ENCODE measurements at places on chromosomes 6 and 20.

- DNase-seq = no peak
Measured at GRCh38 chr20:23145281-23145700, 59.2 kb upstream of the CD93 start.

GRCh38 chr6:45881705-45882467 is 133.8 kb downstream of the CLIC5 start:
- no peak for DNase-seq

GRCh38 chr20:46317685-46318177 is 9.4 kb upstream of the CDH22 start:
- no peak for DNase-seq

GRCh38 chr20:37920270-37920669 is 17.3 kb downstream of the VSTM2L start:
- no peak for DNase-seq

DNA sequence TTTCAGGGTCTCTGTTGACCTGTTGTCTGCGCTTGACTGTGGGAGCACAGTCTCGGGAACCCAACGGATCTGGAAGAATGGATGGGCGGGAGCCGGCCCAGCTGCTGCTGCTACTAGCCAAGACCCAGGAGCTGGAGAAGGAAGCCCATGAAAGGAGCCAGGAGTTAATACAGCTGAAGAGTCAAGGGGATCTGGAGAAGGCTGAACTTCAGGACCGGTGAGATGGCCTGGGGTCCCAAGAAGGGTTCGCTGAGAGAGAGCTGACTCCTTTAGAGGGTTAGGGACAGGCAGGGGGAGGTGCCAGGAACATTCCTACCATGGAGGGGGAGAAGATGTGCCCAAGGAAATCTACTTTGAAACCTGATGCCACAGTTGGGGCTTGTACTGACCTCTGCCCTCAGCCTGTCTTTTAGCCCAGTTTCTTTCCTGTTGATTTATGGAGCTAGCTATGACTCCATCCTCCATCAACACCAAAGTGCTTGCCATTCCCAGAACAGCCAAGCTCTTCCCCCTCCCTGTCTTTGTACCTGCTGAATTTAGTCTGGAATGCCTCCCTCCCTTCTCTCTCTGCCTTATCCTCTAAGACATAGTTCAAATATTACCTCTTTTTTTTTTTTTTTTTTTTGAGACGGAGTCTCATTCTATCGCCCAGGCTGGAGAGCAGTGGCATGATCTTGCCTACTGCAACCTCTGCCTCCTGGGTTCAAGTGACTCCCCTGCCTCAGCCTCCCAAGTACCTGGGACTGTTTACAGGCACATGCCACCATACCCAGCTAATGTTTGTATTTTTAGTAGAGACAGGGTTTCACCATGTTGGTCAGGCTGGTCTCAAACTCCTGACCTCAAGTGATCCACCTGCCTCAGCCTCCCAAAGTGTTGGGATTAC is 12.2 kb downstream of the CEP250 start:
- DNase-seq = no peak

- DNase-seq = peak; percentile 54
Measured at GRCh38 chr6:16206595-16207037, 31.8 kb upstream of the GMPR start.

GRCh38 chr20:23937303-23938117 is 51.1 kb downstream of the GGTLC1 start:
- DNase-seq = peak; percentile 69

DNA sequence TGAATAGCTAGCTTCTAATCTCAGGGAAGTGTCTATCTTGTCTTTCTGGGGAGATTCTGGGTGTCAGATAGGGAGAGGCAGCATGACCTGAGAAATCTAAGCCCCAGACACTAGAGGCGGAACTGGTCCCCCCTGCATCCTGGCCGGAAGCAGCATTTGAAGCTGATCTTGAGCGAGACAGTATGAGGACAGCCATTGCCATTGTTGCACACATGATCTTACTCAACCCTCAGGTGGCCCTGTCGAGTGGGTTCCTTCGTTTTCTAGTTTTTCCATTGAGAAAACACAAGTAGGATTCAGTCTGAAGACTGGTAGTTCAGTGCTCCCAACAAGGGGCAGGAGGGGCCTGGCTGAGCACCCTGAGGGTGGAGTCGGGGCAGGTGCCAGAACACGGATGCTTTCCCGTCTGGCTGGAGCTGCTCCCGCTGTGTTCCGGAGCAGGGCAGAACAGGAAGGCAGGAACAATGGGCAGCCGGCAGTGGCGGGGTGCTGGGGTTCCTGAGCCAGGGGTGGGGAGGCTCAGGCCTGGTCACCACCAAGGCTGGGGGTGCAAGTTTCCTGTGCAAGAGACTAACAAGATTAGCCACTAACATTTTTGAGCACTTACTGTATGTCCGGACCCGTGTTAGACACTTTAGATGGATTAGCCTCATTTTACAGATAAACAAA is 7.9 kb upstream of the SDCBP2 start:
- DNase-seq = no peak

- DNase-seq = no peak
Measured at GRCh38 chr6:85565736-85566135, 27.9 kb downstream of the SNX14 start.

DNA sequence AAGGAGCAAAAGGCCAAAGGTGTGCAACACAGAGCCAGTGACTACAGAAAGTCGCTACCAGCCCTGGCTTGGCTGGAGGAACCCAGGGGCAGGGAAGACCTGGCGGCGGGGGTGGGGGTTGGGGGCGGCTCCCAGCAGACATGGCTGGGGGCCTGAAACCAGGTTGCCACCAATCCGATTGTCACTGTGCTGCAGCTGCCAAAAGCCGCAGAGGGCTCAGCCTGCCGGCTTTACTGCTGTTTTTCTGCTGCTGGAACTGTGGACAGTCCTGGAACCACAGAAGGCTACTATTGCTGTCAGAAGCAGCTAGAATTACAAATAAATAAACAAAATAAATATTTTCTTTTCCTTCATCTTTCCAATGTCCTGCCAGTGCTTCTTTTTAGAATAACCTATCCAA is 25.7 kb upstream of the OGFRL1 start:
- no peak for DNase-seq

GRCh38 chr6:154402081-154402780 is 45.6 kb upstream of the IPCEF1 start:
- DNase-seq = no peak

- peak; percentile 21 for DNase-seq
Measured at GRCh38 chr6:7727086-7727945, 1.4 kb downstream of the BMP6 start.

DNA sequence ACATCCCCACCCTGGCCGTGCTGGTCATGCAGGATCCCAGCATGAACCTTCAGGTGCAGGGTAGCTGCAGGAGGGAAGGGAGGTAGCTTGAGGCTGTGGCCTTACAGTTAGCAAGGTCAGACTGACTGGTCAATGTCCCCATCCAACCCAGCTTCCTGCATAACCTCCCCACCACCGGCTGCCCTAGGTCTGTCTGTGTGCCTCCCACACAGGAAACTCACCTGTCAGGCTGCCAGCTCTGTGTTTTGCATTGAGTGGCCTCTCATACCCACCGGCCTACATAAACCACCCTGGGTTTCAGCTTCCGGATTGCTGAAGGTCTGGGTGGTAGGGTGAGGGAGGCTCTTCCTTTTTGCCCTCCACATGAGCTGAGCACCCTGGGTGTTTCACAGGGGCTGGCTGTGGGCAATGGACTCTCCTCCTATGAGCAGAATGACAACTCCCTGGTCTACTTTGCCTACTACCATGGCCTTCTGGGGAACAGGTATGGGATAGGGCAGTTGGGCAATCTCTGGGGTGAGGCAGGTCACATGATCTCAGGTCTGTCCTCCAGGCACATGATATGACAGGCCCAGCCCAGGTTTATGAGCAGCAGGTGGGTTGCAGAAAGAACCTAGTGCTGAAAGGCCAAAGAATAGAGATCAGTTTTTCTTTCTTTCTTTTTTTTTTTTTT is 1.8 kb downstream of the CTSA start:
- DNase-seq = peak; percentile 69

- DNase-seq = no peak
Measured at GRCh38 chr20:21303872-21304586, 898 bp downstream of the XRN2 start.

DNA sequence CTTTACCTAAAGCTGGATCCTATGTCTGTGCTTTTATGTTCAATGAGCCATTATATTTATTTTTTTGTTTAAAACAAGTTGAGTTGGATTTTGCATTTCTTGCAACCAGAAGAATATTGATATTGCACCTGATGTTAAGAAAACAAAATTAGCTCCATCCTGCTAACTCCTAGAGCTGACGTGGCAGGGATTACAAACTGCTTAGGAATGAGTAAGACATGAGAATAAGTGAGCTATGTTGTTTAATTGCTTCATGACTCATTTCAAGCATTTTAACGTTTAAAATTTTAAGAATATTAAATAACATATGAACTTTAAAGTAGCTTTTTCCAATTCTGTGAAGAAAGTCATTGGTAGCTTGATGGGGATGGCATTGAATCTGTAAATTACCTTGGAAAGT is 663.5 kb downstream of the EPM2A start:
- no peak for DNase-seq

DNA sequence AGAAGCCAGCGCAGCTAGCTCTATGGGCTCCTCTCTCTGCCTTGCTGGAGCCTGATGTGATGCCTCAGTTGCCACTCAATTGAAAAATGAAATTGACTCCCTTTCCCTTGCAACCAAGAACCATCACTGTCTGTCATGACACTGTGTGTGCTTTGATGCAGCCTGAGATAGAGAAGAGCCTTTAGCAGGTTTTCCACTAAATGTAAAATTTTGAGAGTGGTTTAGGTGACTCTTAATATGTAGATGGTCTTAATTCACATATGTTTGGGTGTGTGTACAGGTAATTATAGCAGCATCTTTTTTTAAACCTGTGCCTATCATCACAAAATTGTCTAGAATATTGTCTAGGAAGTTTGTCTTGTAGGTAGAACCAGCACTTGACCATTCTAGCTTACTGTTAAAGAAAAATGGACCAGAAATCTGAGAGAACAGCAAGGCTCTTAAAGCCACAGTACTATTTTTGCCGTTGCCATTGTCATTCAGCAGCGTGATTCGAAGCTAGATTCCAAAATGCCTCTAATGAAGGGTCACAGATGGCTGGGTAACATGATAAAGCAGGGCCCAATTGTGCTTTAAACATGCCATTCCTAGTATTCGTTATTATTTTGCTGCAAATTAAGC is 1.3 kb downstream of the ARFGEF3 start:
- no peak for DNase-seq

DNA sequence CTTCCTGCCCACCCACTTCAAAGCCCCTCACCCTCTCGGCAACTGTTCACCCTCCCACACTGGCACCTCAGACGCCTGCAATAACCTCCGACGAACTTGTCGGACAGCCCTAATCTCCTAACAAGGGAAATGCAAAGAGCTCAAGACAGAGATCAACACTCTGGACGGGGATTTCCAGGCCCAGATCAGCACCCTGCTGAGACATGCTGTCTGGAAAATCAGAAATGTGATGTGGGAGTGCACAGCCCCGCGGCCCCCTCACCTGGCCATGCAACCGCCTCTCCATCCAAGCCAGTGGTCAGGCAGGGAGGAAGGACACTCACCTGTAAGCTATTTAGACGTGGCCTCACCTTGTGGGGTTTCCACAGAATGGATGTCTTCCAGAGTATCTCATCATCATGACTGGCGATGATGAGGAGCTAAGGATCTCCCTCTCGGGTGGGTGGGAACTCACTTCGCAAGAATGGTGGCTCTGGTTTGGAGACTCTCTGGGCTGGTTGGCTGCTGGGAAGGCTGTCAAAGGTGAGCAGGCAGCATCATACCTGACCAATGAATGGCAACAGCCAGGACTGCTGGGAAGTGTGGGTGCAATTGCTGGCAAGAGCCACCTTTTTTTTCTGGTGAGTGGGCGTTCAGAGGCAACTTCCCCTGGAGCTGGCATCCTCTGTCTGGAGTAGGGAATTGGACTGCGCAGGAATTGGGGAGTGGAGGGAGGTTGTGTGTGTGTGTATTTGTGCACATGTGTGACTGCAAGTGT is 28.1 kb upstream of the ADTRP start:
- DNase-seq = no peak

All from MM.1S (cell line).